Bronchial epithelial cell (primary cell): ENCODE measurements at places on chromosomes 2 and 18.

DNA sequence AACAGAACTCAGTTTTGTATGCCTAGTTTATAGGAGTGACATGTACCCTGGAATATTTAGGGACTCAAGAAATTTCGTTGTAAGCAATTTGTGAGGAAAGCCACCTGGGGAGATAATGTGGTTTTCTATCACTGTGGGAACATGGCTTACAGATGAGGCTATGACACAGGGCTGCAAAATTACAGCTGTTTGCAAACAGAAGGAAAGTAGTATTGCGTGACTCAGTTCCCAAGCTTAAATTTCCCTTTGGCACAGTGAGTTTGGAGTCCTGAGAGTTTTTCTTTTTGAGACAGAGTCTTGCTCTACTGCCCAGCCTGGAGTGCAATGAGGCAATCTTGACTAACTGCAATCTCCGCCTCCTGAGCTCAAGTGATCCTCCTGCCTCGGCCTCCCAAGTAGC is 149.8 kb downstream of the MYO5B start:
- no peak for DNase-seq

GRCh38 chr2:133194777-133195335 is 373.4 kb downstream of the NCKAP5 start:
- DNase-seq: no peak

- no peak for DNase-seq
Observed at GRCh38 chr2:223720367-223720766, 117.0 kb downstream of the AP1S3 start.

DNA sequence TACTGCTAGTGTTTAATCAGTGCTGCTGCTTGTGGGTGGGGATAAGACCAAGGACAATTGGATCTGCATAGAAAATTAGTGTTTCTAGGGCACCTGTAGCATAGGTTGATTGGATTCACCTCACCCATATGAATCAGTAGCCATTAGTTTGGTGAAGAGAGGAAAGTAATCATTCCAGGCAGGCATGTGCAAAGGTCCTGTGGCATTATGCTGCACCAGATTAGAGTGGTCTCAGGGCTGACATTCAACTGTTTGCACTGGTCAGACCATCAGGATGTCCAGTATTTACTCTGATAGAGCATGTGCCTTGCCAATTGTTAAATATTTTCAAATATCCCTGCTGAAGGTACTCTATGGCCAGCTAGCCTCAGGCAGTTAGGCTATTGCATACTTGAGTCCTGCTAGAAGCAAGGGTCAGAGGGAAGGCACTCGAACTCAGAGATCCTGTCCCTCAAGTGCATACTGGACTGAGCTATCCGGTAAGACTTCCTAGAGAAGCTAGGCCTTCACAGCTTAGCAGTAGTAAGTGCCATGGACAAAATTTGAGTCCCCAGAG is 64.7 kb downstream of the SKA1 start:
- DNase-seq: no peak

DNA sequence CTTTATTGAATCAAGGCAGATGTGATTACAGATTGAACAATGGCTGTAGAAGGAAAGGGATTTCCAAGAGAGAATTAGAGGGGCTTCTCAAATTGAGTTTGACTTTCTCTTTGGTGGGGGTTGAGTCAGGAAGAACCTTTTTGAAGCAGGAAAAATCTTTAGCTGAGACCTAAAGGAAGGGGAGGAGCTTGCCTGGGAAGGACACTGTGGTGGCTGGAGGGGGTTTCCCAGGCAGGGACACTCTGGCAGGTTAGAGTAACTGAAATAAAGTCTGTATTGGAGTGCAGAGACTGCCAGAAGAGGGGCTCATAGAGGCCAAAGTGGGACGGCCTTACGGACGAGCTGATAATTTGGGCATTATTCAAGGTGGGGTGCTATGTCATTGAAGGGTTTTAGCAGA is 69.3 kb downstream of the NEDD4L start:
- no peak for DNase-seq

DNA sequence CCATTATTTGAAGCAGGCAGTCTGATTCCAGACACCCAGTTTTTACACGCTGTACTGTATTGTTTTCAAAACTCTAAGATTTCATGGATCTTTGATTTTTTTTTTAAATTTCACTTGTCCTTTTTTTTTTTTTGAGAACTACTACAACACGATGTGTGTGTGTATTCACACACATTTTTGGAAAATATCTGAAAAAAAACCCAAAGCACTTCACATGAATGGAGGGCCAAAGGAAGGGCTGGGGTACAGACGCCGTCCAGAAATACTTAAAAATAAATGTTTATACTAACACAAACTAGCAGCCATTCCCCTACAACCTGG is 314 bp upstream of the SSB start:
- DNase-seq: no peak

DNA sequence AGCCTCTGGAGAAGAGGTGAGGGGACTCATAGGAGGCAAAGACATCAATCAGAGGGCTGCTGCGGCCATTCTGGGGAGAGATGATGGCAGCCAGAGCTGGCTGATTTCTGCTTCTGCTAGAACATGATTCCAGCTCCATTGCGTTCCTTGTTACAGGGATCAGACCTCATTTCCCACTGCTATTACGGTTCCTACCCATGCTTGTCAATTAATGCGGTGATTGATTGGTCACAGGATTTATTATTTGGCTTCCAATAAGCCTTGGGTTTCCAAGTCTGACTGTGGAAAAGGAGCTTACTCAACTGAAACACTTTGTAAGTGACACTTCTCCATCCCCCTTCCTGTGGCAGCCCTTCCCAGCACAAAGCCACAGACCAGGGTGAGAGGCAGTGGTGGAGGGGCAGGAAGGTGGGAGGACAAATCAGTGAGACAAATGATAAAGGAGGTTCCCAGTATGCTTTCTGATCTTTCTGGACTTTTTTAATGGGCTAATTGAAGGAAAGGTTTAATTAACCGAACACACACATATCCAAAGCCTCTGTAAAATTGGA is 26.8 kb upstream of the CTLA4 start:
- no peak for DNase-seq

DNA sequence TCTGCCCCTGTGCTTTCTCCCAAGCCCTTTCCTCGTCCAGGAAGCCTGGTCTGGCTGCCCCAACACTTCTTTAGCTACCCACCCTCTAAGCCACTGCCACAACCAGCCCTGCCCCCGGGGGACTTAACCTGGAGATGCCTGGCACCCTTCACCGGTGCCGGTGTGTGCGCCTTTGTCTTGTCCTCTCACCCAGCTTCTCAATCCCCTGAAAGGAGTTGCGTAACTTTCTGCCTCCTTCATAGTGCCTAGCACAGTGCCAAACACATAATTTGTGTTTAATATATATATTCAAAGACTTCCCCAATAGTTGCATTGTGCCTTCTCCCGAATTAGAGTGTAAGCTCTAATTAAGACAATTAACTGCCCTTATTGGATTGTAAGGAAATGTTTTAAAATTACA is 70.6 kb downstream of the ALK start:
- DNase-seq: no peak

- no peak for DNase-seq
Observed at GRCh38 chr2:144459286-144459685, 60.6 kb downstream of the ZEB2 start.

GRCh38 chr2:144596073-144596871 is 76.4 kb upstream of the ZEB2 start:
- DNase-seq: peak; percentile 76

DNA sequence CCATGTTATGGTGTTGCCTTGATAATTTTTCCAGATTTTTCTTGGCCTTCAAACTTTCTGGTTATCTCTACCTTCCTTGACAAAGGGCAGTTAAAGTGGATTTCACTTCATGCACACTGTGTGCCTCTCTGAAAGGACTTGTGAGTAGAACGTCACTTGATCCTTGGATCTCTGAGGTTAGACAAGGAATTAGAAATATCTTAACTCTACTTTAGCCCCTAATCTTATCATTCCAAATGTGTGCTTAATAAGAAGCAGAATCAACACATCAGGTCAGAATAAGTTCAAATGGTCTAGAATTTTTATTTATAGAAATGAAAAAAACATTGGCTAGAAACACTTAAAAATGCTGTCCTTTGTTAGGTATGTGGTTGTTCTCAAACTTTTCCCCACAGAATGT is 205.7 kb downstream of the TPGS2 start:
- DNase-seq: no peak

DNA sequence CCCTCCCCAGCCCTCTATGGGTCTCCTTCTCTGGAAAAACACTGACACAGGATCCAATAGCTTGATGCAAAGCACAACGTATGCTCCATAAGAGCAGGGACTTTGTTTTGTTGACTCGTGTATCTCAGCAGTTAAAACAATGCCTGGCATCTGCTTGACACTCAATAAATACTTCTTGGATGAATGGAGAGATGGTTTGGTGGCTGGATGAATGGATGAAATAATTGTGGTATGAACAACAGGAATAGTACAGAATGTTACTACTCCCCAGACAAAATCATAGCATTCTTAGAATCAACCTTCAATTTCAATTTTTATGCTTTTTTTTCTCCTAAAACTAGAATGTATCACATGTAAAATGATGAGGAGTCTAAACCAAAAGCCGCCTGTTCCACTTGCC is 57.4 kb downstream of the KCNE4 start:
- DNase-seq: no peak

GRCh38 chr2:73359915-73360697 is 25.5 kb upstream of the ALMS1 start:
- peak; percentile 7 for DNase-seq

DNA sequence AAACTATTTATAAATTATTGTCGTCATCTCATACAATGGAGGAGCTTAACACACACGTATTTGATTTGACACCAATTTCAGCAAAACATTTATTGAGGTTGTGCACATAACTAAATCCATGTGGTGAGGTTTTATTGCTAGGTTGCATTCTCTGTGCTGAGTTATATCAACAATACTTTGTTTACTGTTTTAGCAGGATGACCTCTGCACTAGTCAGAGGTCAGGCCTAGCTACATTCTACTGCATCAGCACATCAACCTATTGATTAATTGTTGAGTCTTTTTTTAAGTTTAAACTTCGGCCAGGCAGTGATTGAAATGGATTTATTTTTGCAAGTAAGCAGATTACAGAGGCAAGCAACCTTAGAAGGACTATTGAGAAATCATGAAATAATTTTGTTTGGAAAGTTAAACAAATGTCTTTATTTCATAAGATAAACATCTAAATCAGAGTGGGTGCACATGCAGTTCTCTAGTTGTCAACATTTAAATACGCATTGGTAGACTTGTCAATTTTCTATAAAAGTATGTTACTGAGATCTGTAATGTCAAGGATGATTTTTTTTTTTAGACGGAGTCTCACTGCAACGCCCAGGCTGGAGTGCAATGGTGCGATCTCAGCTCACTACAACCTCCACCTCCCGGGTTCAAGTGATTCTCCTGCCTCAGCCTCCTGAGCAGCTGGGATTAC is 75.2 kb upstream of the CD28 start:
- DNase-seq: no peak

- no peak for DNase-seq
Observed at GRCh38 chr2:221434142-221434541, 138.0 kb downstream of the EPHA4 start.

- DNase-seq: peak; percentile 8
Observed at GRCh38 chr2:193240752-193241151, 1046.0 kb upstream of the TMEFF2 start.

GRCh38 chr2:17166506-17166905 is 351.7 kb downstream of the RAD51AP2 start:
- DNase-seq: peak; percentile 60

GRCh38 chr2:70009762-70010575 is 48.5 kb upstream of the ASPRV1 start:
- peak; percentile 86 for DNase-seq

DNA sequence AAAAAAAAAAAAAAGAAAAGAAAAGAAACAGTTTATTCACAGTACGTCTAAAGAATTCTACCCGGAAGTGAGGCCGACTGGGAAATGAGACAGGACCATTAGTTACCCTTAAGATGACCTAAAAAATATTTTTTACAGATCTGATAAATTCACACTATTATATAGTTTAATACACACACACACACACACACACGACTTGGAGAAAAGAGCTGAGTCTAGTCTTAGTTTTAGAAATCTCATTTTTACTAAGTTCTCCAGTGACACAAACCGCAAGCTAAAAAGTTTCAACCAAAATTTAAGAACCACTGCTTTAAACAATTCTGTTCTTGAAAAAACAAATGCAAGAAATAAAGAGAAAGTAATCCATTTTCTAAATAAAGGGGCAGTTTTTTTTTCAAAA is 27.1 kb downstream of the ST3GAL5 start:
- no peak for DNase-seq

DNA sequence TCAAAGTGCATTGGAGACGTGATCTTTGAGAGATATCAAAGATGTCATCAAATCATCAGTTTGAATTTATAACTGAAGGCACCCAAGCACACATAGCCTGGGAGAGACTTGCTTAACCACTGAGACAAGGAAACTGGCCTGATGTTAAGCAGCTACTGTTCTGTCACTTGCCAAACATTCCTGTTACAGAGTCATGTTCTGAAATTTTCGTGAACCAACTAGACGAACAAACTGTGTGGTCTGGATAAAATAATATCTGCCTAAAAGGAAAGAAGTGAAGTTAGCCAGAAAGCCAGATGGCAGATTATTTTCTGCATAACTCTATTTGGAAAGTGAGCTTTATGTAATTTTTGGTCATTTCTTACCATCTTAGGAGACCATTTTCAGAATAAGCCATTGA is 51.4 kb downstream of the SPATS2L start:
- no peak for DNase-seq

GRCh38 chr2:607172-607571 is 70.0 kb downstream of the TMEM18 start:
- no peak for DNase-seq

DNA sequence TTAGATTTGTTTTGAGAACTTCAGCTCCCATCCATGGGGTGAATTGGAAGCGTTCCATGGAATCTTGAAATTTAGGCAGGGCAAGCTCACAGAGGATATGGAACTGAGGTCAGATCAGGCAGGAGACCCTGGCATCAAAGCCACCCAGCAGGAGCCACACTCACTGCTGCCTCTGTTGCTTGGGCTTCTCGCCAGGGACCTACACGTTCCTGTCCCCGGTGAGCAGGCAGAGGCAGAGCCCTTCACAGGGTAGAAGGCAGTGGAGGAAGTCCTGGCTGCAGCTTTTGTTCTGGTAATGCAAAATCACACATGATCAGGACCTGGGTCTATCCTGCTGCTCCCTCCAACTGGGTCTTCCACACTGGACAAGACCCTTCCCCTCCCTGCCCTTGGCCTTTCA is 42.1 kb downstream of the CAPN13 start:
- DNase-seq: no peak

DNA sequence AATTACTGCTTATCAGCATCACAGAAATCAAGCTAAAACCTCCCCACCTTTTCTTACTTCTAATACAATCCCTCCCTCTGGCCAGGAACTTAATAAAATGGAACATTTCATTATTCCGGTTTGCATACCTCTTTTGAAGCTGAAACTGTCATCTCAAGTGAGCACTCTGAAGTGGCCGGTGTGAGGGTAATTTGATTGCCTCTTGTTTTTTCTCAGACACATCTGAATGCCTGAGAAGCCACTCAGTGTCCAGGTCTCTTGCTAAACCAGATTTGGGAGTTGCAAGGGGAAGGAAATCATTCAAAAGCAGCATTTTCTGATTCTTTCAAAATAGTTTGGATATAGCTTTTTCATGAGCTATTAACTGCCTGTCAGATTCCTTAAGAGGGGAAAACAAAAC is 190.3 kb downstream of the C1D start:
- no peak for DNase-seq
